A549 treated with GW870086 at 1 μM for 4 hours (cell line): ENCODE measurements at places on chromosomes 7 and 10. TPM values are rescaled to one million over a fixed set of nuclear protein-coding genes. Genes with fewer than 3 reads are reported as not detected.

BTBD16 gene
- 0.48 to 1.7 TPM (median 0.81 TPM) in 5 replicates for total RNA-seq

HOXA3 gene
- 3.4 to 7.7 TPM (median 6.4 TPM) in 5 replicates for total RNA-seq

LANCL2 gene
- 13.5 to 18.2 TPM (median 15.2 TPM) in 5 replicates for total RNA-seq

CALCR gene
- total RNA-seq = not detected in 5 replicates

UFSP1 gene
- total RNA-seq = 3.9 to 6.9 TPM (median 5.1 TPM) in 5 replicates

IGFBP3 gene
- total RNA-seq = 126 to 190 TPM (median 166 TPM) in 5 replicates

STEAP4 gene
- total RNA-seq = 0.02 TPM in 1 of 5 replicates, not detected in the others

UCMA gene
- not detected in 5 replicates for total RNA-seq

CHCHD1 gene
- 60.7 to 78.7 TPM (median 71.8 TPM) in 5 replicates for total RNA-seq

CH25H gene
- total RNA-seq = 0.19 to 0.38 TPM (median 0.22 TPM) in 5 replicates

ANKRD7 gene
- total RNA-seq = 0.21 to 0.41 TPM (median 0.23 TPM) in 3 of 5 replicates, not detected in the others

CPN1 gene
- total RNA-seq = 0.08 to 0.42 TPM (median 0.20 TPM) in 5 replicates
